ENCODE measurements at places on chromosomes 6 and 20.

DNA sequence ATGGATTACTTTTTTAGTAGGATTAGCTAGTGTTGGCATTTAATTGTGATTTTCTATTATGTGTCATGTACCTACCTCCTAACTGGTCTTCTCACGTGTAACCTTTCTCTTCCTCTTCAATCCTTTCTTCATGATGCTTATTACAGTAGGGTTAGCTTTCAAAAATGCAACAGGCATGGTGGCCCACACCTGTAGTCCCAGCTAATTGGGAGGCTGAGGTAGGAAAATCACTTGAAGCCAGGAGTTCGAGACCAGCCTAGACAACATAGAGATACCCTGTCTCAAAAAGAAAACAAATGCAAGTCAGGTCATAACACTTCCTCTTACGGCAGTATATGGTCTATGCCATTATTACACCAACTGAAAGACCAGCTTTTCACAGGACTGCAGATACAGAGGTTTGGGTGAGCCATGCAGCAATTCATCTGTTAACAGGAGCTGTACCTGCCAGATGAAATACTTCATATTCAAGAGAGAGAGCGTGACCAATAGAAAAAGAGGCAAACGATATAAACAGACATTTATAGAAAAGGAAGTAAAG is 195.0 kb downstream of the TMEM242 start:
- DNase-seq, result no peak

DNA sequence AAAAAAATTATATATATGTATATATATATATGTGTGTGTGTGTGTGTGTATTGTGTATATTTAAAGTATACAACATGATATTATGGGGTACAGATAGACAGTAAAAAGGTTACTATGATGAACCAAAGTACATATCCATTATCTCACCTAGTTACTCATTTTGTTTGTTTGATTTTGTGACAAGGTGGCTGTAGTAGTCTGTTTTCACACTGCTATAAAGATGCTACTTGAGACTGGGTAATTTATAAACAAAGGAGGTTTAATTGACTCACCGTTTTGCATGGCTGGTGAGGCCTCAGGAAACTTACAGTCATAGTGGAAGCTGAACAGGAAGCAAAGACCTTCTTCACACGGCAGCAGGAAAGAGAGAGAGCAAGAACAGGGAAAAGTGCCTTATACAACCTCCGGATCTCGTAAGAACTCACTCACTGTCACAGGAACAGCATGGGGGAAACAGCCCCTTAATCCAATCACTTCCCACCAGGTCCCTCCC is 30.2 kb upstream of the DACT2 start:
- no peak for DNase-seq

DNA sequence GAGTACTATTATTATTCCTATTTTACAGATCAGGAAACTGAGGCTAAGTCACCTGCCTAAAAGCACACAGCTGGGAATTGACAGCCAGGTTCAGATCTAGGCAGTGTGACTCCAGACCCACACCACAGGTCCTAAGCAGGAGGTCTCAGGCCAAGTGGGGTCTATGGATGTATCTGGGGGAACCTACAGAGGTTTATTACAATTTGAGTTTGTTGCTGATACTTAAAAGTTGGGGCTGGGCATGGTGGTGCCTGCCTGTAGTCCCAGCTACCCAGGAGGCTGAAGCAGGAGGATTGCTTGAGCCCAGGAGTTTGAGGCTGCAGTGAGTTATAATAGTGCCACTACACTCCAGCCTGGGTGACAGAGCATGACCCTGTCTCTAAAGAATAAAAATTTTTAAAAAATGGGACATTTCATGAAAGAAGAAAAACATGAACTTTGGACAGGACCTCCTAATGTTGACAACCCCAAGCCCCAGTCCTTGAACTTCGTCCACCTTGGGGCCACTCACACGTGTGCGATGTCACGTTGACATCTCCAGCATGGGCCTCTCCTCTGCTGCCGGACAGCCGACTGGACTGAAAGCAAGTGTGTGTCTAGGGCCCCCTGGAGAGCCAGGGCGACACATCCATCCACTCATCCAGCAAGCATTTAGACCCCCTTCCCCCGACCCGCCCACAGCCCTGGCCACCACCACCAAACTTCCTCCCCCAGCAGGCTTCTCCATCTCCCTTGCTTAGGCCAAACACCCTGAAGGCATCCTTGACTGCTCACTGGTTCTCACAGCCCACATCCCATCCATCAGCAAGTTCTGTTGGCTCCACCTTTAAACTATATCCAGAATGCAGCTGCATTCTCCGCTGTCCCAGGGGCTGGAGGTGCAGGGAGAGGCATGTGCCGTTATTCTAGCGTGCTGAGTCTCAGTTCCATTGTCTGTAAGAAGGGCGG is 40.0 kb downstream of the NOL4L start:
- no peak for DNase-seq

DNA sequence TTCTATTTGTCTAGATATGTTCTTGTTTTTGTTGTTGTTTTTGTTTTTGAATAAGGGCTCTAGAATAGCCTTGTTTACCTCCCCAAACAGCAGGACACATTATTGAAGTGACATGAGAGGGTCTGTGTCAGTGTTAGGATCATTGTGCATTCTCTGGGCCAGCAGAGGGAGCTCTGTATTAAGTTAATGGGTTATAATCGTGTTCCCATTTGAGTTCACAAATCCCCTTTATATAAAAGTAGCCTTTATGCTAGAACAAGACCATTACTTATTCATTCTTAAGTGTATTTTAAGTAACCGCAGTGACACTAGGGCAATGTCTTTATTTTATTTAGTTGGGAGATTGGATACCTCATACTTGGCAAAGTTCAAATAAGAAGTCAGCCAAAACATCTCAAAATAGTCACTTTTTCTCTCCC is 44.8 kb downstream of the STK4 start:
- DNase-seq, result no peak

GRCh38 chr6:41573985-41574384 is 27.8 kb downstream of the FOXP4 start:
- DNase-seq, result no peak

- DNase-seq, result no peak
Measured at GRCh38 chr20:18289306-18289705, 979 bp downstream of the ZNF133 start.

- DNase-seq, result peak; percentile 2
Measured at GRCh38 chr6:43707767-43708166, 20.2 kb upstream of the MRPS18A start.

DNA sequence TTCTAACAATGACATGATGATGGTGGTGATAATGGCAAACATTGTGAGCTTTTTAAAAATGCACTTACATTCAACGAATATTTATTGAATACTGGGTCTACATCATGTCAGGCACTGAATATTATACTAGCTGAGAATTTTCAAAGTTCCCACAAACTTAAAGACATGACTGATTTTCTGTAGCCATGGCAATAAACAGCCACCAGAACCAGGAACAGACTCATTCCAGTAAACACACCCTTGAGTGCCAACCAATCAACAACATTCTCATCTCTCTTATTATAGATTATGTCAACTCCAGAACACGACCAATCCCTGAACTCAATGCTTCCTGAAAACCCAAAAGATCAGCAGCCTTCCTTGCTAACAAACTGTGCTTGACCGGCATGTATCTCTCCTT is 212.4 kb upstream of the RUNX2 start:
- no peak for DNase-seq

GRCh38 chr20:35434085-35435005 is 3.7 kb downstream of the GDF5 start:
- no peak for DNase-seq

DNA sequence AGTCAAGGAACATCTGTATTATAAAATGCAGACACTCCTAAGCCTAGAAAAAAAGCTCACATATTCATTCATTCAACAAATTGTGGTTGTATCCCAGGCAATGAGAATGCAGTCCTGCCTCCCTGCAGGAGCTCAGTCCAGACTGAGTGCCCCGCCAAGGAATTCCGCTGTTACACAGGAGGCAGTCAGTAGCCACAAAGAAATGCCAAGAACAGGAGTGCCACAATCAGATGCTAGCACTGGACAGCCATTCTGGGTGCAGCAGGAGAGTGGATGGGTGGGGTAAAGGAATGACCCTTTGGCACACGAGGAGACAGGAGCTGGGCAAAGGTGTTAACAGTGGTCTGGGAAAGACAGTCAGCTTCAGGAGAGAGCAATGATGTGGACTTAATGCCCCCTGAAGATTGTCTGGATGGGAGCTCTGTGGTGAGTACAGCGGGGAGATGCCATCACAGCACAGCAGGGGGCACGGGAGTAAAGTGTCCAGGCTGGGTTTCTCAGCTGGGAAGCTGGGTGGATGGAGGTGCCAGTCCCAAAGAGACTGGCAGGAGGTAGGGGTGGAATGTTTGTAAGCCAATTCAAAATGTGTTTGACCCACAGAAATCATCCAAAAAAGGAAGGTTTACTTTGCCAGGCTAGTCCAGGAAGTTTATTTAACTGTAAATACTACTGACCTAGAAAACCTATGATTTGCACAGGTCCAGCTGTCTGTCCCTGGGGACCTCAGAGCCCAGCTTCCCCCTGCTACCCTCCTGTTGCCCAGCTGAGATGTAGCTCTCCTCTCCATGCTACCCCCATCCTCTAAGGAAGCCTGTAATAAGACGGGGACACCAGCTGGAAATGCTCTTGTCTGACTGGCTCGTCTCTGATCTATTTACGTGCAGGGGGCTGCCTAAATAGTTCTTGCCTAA is 84.1 kb downstream of the SLC23A2 start:
- DNase-seq, result no peak

DNA sequence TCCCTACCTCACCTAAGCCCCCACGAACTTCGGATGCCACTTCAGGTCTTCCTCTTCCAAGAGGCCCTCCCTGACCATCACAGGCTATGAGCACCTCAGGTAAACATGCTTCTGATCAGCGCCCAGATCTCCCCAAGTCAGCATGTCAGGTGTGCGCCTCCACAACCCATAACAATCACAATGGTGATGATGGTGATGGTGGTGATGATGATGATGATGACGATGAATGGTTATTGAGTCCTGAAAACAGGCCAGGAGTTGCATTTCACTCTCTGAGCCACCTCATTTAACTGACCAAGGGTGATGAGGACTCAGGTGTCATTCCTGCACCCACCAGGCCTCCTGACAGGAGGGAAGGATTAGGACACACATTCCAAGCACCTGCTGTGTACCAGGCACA is 426.6 kb upstream of the SULF2 start:
- no peak for DNase-seq

DNA sequence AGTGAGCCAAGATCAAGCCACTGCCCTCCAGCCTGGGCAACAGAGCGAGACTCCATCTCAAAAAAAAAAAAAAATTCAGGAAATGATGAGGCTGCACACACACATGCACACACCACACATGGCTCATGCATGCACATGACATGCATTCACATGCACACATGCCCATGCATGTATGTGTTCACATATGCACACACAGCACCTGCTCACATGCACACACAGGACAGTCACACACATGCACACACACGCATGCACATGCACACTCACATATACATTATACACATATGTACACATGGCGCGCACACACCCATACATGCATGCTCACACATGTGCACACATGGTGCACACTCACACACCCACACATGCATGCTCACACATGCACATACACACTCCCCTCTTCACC is 22.5 kb downstream of the RIPOR3 start:
- DNase-seq, result no peak

DNA sequence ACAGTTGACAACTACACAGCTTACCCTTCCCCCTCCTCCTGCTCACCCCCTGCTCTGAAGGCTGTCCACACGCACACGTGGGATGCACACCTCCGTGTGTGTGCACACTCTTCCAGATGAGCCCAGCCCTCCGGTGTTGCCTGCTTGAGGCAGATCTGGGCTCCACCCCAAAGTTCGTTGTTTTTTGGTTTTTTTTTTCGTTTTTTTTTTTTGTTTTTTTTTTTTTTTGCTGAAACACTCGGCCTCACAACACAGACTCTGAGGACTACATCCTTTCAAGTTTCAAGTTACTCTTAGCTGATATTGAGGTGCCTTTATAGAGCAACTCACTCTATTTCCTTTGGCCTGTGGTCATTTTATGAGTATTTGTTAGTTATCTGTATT is 88.2 kb downstream of the RREB1 start:
- no peak for DNase-seq

DNA sequence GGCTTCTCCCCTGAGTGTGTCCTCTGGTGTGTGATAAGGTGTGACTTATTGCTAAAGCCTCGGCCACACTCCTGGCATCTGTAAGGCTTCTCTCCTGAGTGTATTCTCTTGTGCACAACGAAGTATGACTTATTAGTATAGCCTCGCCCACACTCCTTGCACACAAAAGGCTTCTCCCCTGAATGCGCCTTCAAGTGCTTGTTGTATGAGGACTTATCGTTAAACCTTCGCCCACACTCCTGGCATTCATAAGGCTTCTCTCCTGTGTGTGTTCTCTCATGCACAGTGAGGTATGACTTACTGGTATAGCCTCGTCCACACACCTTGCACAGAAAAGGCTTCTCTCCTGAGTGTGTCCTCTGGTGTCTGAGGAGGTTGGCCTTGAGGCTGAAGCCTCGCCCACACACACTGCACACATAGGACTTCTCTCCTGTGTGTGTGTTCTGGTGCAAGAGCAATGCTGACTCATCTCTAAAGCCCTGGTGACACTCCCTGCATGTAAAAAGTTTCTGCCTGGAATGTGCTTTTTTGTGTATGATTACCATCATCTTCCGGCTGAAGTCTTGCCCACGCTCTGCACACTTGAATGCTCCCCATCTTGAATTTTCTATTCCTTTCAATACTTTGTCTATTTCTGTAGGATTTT is 20.4 kb downstream of the ZNF337 start:
- DNase-seq, result no peak

DNA sequence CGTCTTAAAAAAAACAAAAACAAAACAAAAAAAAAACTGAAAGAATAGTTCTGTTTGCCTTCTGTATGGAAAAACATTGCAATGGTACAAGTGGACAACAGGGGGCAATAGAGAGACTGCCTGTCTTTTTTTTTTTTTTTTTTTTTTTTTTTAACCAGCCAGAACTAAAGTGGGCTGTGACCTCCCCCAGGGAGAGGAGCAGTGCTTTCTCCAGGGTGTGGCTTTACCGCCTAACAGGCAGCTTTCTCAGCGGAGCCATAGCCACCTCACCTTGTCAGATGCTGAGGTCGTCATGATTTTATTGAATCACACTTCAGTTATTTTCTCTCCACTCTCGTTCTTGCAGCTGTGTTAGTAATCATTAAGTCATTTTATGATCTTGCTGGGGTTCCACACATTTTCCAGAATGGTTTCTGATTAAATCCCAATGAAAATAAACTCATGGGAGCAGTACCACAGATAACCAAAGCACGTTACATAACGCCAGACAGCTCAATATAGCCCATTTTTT is 78.4 kb downstream of the GMPR start:
- no peak for DNase-seq

GRCh38 chr6:162887981-162888689 is 160.4 kb downstream of the PACRG start:
- no peak for DNase-seq

DNA sequence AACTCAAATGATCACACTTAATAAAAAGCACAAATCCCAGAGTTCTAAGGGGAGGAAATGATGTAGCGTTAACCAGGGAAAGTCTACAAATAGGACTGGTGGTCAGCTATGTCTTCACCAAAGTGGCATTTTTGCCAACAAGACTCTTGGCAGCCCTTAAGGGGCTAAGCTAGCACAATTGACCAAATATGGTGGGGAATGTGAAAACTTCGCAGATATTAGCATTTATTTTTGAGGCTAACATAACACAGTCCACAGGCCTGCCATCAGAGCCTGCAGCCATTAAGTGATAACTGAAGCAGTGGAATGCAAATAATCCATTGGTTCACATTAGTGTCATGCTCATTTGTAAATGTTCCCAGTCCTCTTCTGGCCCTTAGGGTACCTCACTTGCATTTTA is 274.6 kb downstream of the FOXC1 start:
- DNase-seq, result no peak

- no peak for DNase-seq
Measured at GRCh38 chr20:61724376-61724775, 341.3 kb downstream of the TAF4 start.

- no peak for DNase-seq
Measured at GRCh38 chr6:111926731-111927302, 53.6 kb upstream of the FYN start.

Data from cardiac septum (tissue), 1 donor.